ENCODE measurements at places on chromosomes 4 and X. TPM values are rescaled to one million over a fixed set of nuclear protein-coding genes. Genes with fewer than 3 reads are reported as not detected.

FRG2 gene
- not detected for polyA plus RNA-seq

POU4F2 gene
- not detected for polyA plus RNA-seq

- DNase-seq = no peak
Observed at GRCh38 chr4:108166038-108166437, 2.7 kb downstream of the LEF1 start.

DNA sequence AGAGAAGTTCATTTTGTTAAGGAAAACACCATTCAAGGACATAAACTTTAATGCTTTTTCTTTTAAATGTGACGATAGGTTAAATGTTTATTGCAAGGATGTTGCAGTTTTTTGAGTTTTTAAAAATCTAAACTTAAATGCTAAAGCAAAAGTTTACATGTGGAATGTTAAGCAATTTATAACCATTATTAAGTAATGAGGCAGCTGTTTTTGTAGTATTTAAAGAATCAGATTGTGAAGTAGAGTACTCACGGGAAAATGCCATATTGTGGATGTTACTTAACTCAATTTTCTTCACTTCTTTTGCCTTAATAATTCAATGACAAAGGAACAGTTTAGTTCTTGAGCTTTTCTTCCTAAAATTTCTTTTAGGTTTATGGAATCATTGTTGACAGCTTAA, 43.5 kb downstream of the UBE2K start:
- DNase-seq = no peak

DNA sequence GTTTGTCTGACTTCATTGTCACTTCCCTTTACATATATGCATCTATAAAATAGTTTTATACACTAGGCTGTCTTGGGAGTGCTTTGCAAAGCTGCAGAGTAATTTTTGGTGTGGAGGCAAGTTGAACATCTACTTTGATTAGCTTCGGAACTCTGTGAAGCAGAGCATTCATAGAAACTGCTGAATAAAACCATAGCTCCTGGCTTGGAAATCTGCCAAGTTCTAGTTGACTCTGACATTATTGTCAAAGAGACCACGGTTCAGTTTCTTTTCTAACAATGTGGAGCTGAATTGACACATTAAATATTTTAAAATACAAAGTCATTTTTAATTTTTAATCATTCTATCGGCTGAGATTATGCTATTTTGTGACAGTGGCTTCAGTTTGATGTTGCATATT, 335.0 kb downstream of the BMPR1B start:
- DNase-seq = no peak

DNA sequence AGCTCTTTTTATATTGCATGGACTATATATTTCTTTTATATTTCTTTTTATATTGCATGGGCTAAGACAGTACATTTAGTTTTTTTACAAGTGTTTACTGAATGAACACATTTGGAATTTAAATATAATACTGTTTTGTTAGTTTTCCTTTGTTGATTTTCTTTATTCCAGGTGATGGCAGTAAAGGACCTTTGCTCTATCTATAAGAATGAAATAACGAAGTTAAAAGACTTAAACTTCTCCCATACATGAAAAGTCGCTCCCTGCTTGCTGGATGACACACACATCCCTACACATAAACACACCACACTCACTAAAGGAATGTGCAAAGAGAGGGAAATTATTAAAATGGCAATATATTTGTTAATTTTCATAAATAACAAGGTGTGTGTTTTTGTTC, 102.5 kb upstream of the ANXA10 start:
- DNase-seq = no peak

DNA sequence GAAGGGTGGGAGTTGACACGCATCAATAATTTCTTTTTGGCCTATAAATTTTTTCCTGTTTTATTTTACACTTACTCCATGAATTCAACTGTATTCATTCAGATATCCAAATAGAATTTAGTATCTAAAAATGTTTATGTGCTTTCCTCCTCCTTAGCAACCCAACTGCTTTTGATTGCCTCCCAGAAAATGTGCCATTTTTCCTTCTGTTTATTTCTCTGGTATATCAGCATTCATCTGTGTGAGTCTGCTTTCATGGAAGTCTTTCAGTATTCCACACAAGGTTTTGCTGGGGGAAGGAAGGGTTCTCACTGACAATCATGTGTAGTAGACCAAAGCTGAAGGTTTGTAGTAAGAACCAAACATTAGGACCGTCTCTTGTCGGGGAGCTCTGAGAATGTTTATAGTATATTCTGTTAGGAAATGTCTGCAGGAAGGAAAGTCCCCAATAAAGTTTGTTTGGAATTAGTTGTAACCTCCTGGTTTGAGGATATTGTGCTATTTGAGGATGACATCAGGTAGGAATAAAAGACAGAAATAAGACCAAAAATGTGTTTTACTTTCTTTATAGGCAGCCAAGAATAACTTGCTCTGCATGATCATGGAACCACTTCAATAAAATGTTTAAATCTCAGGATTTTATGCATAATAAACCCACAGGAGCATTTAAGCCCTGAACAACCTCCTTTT, 673.6 kb upstream of the INTU start:
- no peak for DNase-seq

DNA sequence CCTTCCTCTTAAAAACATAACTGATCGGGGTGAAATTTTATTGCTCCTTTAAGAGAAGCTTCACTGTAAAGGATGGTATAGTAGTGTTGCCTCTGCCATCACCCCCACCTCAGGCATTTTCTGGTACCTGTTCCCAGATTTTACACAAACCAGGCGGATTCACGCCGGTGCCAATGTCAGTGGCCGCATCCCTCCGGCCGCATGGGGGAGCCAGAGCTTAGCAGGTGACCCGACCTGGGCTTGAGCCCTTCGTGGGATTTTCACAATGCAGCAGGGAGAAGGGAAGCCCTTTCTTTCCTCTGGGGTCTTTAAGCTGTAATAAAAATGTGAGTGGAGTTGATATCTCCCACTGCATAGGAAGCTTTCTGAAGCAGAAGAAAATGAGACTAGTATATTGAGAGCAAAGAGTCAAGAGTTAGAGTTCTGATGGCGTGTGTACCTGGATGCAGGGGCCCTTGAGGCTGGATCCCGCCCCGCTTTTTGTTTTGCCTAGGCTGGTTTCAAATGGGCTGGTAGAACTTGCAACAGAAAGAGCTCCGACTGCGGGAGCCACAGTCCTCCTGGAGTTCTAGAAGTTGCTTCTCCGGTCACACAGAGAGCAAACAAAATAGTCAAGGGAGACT, 59.4 kb downstream of the POLR2B start:
- no peak for DNase-seq

DNA sequence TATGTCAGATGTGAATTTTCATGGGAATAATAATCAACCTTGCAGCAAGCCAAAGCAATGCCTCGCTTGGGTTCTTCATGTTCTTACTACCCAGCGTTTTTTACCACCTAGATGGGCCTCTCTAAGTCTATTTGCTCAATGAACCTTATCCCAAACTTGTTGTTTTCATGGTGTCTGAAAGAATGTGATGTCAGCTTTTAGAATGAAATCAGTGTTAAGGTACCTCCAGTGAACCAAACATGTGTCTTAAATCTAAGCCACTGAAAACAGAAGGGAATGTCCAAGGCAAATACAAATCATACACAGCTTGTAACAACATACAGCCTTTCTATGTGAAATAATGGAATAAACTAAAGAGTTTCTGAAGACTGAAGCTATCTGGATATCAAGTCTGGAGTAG, 6.7 kb downstream of the EPGN start:
- no peak for DNase-seq

RBPJ gene
- polyA plus RNA-seq = 75.4 TPM

- DNase-seq = no peak
Observed at GRCh38 chr4:124866301-124866700, 153.8 kb upstream of the ANKRD50 start.

DNA sequence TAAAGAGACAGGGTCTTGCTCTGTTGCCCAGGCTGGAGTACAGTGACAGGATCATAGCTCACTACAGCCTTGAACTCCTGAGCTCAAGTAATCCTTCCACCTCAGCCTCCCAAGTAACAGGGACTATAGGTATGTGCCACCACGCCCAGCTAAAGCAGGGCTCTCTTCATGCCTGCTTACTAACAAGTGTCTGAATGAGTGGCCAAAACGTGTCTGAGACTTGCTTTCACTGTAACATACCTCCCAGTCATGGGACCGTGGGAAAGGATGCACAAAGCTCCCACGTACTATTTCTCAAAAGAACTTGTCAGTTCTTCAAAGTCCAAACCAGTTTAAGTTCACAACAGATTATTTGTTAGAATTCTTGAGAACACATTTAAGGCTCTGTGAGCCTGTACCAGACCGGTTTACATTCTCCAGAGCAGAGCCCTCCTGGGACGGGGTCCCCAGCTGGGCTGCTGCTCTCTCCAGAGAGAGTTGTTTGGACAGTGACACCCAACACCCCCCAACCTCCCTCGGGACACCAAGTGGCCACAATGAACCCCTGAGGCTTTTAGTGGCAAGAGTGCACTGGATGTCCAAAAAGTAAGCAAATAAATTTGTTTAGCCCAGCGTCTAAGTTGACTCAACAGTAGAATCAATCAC, 24.1 kb downstream of the SH3KBP1 start:
- no peak for DNase-seq

DNA sequence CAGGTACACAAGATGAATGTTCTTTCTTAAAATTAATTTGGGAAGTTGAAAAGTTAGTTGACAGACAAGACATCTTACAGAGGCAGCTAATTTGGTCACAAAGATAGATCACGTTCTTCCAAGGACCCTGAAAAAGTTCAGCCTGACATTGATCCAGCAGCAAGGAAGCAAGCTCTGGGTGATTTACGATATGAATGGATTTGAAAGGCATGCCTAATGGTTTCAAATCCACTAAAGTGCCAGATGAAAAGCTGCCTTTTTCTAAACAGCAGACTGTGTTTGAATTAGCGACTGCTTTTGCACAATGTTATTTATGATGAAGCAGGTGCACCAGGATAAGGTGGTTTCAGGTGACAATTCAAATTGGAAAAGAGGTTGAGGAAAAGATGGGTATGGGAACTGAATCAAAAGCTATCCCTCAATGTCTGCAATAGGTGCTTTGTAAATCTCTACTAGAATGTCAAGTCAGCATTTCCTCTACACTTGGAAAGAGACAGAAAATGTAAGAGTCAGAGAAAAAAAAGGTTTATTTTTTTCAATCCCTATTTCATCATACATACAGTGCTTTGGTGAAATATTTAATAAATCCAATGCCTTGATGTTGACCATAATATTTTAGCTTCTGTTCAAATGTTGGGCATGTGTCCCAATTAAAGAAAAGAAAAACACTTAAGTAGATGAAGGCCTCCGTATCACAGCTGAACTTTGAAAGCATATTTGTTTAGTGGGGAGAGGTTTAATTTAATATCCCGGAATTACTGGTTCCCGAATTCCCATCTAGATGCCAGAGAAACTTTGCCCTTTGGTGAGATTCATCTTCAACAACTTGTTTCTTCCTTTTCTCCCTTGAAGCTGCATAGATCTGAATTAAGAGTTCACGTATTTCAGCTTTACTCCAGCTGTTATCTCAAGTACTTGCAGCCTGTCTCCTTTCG, 6.0 kb downstream of the RASGEF1B start:
- no peak for DNase-seq

- DNase-seq = no peak
Observed at GRCh38 chrX:107541244-107541643, 87.1 kb upstream of the PRPS1 start.

DNA sequence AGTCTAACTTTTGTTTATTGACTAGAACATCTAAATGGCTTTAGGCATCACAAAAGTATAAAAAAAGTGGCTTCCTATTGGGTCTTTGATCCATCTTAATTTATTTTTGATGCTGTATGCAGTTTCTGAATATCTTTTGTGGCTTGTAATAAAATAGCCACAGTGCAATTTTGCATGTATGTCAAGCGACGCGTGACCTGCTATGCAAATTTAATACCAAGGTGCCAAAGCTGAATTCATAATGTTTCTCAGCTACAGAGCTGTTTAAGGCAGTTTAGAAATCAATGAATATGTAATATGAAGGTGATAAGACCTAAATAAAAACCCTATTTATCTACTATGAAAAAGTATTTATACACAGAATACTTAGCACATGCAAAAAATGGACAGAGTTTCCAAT, 197.8 kb downstream of the AFF2 start:
- no peak for DNase-seq

LPAR4 gene
- 19.6 TPM for polyA plus RNA-seq

GRCh38 chr4:77376788-77377460, 219.9 kb downstream of the CCNG2 start:
- no peak for DNase-seq

DNA sequence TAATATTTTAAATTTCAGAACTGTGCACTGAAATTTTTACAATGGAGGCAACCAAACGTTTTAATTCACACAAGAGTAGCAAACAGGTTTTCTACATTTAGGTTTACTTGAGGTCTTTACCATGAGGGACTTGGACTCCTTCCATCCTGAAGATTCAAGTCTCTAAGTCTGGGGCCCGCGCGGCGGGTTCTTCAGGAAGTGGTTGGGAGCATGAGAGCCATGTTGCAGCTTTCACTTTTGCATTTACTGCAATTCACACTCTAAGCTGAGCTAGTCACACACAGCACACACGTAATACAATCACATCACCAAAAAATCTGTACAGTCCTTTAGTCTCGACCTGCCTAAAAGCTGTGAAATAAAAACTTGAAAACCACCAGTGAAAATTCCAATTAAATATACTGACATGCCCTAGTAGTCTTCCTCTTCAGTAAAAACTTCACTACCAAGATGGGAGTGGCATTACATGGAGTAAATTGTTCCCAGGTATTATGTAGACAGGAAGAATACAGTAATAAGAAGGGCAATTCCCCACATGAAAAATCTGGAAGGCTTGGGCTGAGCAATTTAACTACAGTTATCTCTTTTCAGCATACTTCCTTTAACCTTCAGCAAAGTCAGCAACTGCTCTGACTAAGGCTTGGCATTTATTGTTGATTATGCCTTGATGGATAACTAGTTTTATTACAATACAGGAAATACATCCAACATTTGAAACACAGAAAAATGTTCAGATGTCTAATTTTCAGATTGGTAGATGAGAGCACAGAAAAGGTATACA, 571.1 kb upstream of the DIPK2B start:
- no peak for DNase-seq

SSX1 gene
- polyA plus RNA-seq = not detected

DNA sequence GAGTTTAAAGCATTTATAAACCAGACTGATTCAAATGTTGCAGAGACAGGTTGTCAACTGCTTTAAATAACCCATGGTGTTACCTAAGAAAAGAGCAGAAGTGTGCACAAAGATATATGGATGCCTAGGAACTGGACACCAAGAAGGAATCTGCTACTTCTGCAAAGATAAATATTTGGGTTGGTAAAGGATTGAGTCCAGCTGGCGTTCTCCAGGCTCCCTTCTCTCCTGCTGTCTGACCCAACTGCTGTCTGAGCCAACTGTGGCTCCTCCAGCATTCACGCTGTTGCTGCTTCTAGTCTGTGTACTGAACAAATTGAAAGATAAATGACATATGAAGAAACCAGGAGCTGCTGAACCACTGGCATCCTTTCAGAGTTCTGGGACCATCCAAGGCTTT, 1167.8 kb upstream of the PRKX start:
- no peak for DNase-seq

MSX1 gene
- 1.4 TPM for polyA plus RNA-seq

VCX3A gene
- 0.13 TPM for polyA plus RNA-seq

CTAG1A gene
- not detected for polyA plus RNA-seq

DNA sequence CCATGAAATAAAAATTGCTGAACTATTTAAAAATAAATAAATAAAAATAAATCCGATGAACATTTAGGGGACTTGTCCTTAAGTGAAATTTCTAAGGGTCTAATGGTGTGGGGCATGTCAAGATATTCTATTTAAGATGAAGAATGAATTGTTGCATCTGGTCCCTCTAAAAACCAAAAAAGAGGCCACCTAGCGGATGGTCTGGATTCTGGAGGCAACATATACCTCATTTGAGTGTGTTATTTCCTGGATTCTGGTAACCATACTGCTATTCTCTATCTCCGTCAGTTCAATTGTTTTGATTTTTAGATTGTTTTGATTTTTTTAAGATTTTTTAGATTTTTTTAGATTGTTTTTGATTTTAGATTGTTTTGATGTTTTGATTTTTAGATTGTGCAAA, 28.3 kb downstream of the AGTR2 start:
- no peak for DNase-seq
